T-cell (primary cell): ENCODE measurements at places on chromosomes 13 and 19. TPM values are rescaled to one million over a fixed set of nuclear protein-coding genes. Genes with fewer than 3 reads are reported as not detected.

FAM124A gene
- total RNA-seq: not detected

ODAD3 gene
- total RNA-seq: not detected

CEACAM21 gene
- 43.3 TPM for total RNA-seq

PBX4 gene
- 48.3 TPM for total RNA-seq

MCEMP1 gene
- total RNA-seq: 0.26 TPM

PPM1N gene
- total RNA-seq: 11.6 TPM

ZNF615 gene
- total RNA-seq: 16.9 TPM

CEACAM8 gene
- total RNA-seq: not detected

LSR gene
- total RNA-seq: 57.4 TPM

BICRA gene
- total RNA-seq: 35.1 TPM

PLK5 gene
- not detected for total RNA-seq

ZNF578 gene
- total RNA-seq: 3.2 TPM
